ENCODE measurements at places on chromosomes 11 and 22.

- no peak for DNase-seq
Measured at GRCh38 chr11:43681401-43681942, 934 bp downstream of the HSD17B12 start.

- DNase-seq: no peak
Measured at GRCh38 chr22:40606306-40606705, 30.2 kb downstream of the MRTFA start.

DNA sequence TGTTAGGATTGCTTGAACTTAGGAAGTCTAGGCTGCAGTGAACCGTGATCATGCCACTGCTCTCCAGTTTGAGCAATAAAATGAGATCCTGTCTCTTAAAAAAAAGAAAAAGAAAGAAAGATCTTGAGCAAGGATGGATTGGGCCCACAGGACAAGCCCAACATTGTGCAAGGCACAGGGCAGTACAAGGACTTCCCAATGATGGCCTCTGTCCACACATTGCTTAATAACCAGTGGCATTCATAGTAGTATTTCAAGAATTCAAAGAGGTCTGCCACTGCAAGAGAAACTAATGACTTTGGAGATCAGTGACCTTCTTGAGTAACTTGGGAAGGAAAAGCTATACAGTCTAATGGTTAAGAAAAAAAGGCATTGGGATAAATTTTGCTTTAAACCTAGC, 44.6 kb downstream of the SEZ6L start:
- DNase-seq: no peak

GRCh38 chr11:91078221-91078620, 855.4 kb upstream of the CHORDC1 start:
- no peak for DNase-seq

GRCh38 chr22:25919452-25919851, 177.5 kb downstream of the MYO18B start:
- no peak for DNase-seq

GRCh38 chr11:123239191-123240150, 44.4 kb upstream of the CLMP start:
- no peak for DNase-seq

DNA sequence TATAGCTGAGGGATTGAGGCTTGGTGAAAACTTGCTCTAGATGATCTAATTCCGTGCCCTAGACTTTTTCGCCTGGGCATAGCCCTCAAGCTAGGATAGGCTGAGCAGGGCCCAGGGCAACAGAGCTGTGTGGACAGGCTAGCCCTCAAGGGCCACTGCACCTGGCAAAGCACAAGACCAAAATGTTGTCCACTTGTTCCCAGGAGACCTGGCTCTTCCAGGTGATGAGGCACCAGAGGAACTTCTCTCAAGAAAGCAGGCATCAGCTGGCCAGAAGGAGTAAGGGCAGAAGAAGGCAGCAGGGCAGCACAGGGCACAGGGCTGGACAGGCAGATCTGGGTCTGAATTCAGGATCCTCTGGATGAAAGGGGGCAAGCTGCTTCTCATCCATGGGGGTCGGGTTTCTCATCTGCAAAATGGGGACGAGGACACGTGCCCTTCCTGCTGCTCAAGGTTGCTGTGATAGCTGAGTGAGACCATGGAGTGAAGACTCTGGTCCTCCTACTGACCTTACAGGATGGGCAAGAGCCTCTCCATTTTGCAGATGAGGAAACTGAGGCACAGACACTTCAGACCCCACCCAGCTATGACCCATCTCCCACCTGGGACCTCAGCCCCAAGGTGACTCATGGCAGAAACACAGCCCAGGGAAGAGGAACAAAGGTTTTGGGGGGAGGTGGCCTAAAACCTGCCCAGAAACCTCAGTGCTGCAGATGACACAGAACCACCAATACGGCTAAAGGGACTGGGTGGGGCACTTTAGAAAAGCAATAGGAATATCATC, 42.2 kb upstream of the PRDM11 start:
- peak; percentile 7 for DNase-seq

DNA sequence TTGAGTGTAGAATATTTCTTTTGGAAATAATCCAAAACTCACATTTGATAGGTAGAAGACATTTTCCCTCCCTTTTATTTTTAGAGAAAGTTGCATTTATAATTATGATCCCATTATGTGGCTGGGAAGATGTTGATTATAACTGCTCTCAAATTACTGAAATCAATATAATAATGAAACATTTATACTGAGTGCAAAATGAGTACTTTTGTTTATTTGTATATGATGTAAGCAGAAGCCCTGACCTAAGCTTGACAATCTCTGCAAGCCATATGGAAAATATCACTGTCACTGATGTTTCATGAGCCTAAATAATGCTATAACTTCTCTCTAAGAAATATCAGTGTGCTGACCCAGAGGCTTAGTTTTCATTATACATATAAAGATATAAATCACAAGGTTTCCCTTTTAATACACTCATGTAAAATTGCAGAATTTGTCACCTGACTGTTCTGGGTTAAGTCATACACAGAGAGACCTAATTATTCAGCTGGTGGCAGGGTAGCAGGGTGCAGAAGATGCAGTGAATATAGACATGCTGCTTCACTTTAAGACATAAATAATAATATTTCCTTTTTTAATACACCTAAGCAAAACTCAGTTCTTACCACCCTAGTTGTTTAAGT, 99.2 kb downstream of the BBOX1 start:
- DNase-seq: no peak

DNA sequence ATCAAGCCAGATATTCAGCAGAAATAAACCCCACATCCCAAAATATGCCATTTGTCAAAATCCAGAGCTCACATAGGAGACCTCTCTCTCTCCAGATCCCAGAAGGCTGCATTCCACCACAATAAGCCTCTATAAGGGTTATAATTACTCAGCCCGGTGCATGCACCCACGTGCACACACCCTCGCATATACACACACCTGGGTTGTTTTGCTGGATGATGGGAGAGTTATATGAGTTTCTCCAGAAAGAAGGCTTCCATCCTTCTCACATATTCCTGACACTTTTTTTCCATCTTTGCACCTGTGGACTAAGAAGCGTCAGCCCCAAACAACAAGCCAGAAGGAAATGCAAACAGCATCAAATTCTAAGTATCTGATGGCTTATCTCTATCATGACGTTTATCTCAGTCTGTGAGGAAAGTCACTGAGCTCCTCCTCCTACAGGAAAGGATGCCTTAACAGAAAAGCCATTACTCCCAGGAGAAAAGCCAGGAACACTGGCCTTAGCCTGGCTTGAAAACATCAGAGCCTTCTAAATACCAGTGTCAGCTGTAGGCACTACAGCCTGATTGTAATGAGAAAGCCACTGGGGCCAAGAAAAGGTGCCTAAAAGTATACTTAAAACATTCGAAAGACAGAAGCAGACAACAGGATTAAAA, 253.2 kb downstream of the LARGE1 start:
- DNase-seq: no peak

DNA sequence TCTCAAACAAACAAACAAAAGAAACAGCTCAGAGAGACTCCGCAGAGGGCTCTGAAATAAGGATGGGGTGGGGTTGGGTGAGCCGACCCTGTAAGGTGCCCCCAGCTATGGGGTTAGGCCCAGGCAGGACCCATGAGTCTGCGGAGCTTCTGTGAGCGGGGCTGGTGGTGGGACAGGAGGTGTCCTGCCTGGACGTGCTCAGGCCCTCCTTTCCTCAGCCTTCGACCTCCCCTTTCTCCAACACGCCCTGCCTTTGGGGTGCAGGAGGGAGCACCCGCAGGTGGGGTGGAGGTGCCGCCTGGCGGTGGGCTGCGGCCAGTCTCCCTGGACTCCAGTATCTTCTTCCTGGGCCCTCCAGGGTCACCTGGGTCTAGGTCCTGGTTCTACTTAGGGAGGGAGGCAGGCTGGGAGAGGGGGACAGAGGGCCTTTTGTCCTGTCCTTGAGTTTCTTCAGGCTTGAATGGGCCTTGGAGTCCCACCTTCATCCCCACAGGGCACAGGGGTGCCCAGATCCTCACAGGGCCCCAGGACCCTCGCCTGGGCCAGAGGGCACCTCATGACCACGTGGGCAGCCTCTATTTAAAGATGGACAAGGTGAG, 12.3 kb downstream of the PRR33 start:
- DNase-seq: no peak

DNA sequence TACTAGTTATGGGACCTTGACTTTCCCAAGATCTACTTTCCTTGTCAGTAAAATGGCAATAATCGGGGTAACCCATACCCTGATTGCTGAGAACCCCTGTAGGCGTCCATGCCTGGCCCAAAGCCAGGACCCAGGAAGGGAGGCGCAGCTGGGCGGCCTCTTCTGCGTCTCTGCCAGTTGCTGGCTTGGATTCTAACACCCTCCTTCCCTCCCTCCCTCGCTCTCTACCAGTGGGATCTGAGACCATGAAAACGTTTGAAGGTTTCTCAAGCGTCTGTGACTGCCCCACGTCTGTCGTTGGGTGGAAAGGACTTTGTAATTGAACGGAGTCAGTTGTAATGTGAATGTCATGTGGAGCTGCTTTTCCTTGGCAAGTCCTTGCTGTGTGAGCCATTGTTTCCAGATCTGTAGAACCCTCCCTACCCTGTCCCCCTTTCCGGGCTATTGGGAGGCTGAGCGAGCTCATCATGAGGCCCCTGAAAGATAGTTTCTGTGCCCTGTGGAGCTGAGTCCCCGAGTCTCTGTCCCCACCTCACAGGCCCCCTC, 47.8 kb downstream of the PARVB start:
- no peak for DNase-seq

GRCh38 chr11:67657300-67657699, 6.8 kb upstream of the ACY3 start:
- no peak for DNase-seq

DNA sequence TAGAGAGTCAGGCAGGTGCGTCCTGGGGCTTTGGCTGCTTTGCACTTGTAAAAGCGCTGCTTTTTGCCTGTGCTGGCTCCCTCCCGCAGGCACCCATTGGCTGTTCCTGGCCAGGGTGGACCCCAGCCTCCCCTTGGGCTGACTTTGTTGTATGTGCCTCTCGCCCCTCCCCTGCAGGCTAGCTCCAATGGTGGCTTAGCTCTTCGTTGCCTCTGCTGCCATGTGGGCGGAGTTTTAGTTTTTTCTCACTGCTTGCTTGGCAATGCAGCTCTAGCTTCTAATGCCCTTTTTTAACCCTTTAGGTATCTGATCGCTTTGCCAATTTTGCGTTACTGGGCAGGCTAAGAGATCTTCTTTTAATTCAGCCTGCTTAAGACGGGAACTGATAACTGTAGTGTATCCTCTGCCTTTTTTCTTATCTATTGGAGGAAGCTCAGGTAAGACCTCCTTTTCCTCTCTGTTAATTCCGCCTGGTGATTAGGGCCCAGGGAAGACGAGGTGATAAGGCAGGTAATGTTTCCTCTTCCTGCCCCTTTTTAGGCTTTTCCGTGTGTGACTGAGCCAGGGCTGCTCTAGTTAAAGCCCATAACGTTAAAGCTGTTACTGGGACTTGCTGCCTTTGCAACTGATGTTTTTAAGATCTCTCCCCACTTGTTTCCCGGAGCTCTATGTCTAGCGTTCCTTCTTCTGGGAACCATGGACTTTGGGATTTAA, 11.7 kb upstream of the GLYATL1 start:
- peak; percentile 18 for DNase-seq

GRCh38 chr11:77213029-77213579, 85.1 kb downstream of the MYO7A start:
- DNase-seq: no peak

DNA sequence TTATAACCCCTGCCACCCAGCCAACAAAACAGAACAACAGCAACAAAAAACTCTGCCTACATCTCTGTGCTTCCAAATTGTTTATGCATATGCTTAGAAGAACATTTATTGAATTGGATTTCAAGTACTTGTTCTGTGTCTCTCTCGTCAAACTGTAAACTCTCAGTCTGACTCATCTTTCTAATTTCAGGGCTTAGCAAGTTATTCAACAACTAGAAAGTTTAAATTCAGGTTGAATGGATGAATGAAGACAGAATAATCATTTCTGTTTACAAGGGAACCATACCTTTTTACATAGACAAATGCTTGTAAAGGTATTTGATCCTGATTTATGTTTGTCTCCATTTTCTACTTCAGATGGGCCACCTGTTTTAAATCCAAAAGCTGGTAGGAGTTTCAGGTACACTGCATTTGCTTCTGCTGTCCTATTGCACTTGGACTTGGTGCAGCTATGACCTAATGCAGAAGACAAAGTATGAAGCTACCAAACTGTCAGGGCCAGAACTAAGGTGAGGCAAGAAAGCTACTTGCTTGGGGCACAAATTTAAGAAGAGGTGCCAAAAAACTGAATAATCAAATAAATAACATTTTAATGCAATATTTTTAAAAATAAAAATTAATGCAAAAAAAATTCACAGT, 1.6 kb upstream of the FBXO3 start:
- no peak for DNase-seq

- DNase-seq: no peak
Measured at GRCh38 chr11:61766353-61766841, 14.0 kb downstream of the MYRF start.

DNA sequence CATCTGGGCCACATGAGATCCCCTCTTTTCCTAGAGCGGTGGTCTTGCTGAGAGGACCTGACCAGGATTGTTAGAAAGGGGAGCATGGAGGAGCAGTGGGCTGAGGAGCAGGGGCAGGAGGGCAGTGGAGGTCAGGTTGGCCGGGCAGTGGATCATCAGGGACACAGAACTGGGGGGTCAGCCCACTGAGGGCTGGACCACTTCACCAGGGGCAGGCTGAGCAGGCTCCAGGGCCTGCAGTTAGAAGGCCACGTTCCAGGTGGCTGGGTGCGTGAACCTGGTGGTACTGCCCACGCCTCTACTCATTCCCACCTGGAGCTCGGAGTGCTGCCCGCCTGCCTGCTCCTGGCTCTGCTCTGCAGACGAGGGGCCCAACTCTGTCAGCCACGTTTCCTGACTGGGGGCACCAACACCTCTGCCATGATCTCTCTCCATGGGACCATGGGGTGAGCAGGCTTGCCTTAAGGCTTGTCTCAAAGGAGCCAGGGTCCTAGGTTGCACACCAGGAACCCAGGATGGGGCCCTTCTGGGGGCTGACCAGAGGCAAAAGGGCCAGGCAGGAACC, 9.7 kb downstream of the MRGPRF start:
- DNase-seq: no peak

DNA sequence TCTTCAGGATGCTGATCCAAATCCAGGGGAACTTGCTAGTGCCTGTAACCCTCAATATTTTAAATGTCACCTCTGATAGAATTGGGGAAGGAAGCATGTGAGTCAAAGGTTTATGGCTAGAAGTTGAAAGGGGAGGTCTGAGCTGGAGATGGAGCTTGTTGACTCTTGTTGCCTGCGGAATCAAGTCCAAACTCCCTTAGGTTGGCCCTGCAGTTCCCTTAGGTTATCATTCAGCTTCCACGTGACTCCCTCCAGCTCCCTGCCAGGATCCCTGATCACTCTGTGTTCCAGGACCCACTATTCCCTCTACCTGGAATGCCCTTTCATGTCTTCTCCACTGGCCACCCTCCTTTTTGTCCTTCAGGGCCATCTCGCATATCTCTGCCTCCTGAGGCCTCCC, 26.2 kb upstream of the LIPT2 start:
- DNase-seq: no peak

GRCh38 chr11:119903389-119903788, 174.4 kb upstream of the NECTIN1 start:
- DNase-seq: no peak

GRCh38 chr11:64152841-64153691, 12.8 kb downstream of the MACROD1 start:
- peak; percentile 78 for DNase-seq
